ENCODE measurements at places on chromosomes 2 and 18.
A peak's percentile ranks its signal among the peaks of the same experiment; 100 is the strongest.

GRCh38 chr18:24319757-24320156 lies 77.9 kb downstream of the OSBPL1A start:
- no peak for DNase-seq

- no peak for DNase-seq
Measured at GRCh38 chr2:10504994-10505820, 57.1 kb upstream of the ODC1 start.

- peak; percentile 87 for DNase-seq
Measured at GRCh38 chr2:231713730-231714638, 5.7 kb downstream of the PTMA start.

DNA sequence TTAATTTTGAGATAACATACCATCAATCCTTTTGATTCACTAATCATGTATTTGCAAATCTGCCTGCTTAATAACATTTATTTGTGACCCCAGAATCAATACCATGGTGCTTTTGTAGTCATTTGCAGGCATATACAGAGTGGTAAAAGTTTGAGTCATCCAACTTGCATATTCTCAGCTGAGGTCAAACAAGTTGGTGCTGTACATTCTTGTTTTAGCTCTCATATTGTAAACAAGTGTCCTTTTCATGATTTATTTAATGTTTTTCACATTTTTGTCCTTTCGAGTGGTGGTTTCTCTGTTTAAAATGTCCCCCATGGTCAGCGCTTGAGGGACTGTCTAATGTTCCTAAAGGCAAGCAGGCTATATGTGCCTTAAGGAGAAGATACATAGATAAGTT lies 17.5 kb downstream of the RAB27B start:
- DNase-seq, result no peak

- DNase-seq, result no peak
Measured at GRCh38 chr2:154375579-154375931, 322.9 kb upstream of the KCNJ3 start.

GRCh38 chr2:951224-952006 lies 766 bp downstream of the SNTG2 start:
- no peak for DNase-seq

GRCh38 chr2:27735263-27735904 lies 36.1 kb upstream of the MRPL33 start:
- peak; percentile 47 for DNase-seq

GRCh38 chr2:11129598-11130449 lies 25.4 kb upstream of the SLC66A3 start:
- DNase-seq, result peak; percentile 92

DNA sequence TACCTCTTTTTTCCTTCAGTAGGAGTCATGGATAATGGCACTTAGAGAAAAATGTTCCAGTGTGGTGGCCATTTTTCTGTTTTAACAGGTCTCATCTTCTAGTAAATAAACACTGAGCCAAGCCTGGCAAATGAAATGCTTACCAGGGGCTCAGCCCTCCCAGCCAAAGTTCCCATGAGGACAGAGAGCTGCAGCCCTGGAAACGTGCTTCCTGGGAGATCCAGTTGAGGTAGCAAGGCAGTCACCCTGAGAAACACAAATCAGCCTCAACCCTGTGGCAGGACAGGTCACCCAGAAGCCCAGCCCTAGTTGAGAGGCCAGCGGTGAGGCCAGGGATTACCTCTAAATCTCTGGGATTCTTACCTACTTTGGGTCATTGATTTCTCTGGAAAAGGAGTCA lies 140.1 kb downstream of the LNPK start:
- DNase-seq, result no peak

DNA sequence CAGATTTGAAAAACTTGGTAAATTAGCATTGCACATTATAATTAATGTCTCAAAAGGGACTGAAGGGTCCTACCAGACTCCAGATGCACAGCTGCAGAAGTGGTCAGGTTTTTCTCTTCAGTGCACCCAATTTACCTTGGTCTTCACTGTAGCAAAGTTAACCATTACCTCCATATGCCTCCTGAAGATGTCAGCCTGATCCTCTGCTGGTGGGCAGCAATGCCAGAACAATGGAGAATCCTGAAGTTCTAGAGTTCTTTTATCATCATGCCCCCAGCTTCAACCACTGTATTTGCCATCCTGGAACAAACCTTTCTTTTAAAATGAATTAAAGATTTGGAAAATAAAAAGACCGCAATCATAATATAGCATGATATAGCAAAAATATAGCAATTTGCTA lies 1774.8 kb upstream of the CELF4 start:
- DNase-seq, result no peak

- no peak for DNase-seq
Measured at GRCh38 chr2:157839162-157839801, 36.8 kb downstream of the ACVR1 start.

DNA sequence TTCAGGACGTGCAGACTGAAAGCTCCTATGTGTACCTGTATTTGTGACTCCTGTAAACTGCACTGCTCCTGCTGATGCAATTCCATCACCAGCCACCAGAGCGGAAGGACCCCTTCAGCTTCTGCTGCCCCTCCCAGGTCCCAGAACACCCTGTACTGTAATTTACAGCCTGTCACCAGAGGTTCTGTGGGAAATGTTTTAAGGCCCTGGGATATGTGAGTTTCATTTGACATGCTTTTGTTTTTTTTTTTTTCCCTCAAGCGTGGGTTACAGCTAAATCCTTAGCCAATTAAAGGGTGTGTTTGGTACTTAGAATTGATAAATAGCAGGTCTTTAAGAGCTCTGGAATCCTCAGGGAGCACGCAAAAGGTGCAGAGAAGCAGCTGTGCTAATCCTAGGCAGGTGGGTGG lies 79.4 kb downstream of the KCTD1 start:
- no peak for DNase-seq

DNA sequence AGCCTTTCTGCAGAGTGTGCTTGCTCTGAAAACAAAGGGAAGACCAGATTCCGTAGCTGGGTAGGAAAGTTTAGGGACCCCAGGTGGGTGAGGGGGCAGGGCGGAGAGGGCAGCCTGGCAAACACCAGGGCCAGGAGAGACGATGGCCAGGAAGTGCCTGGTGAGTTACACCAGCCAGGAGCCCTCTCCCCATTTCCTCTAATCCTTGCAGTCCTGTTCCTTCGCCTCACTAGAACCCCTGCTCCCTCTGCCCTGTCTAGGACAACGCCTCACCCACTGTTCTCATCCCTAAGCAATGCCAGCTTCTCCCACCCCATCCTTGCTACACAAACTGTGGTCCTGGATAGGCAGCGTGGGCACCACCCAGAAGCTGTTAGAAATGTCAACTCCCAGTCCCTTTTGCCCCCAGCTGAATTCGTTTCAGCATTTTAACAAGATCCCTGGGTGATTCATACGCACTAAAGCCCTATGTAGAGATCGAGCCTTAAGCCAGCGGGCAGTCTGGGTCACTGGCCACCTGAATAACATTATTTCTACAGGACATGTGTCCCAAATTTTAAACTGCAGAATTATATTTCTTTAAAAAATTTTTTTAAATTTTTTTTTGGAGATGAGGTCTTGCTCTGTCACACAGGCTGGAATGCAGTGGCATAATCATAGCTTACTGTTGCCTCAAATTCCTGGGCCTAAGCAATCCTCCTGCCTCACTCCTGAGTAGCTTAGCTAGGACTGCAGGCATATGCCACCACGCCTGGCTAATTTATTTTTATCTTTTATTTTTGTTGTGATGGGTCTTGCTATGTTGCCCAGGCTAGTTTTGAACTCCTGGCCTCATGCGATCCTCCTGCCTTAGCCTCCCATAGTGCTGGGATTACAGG lies 10.9 kb downstream of the WIPF1 start:
- DNase-seq, result no peak

GRCh38 chr2:165475277-165476004 lies 5.9 kb downstream of the CSRNP3 start:
- DNase-seq, result no peak

- no peak for DNase-seq
Measured at GRCh38 chr18:9905401-9905922, 8.4 kb upstream of the VAPA start.

- DNase-seq, result no peak
Measured at GRCh38 chr2:29761278-29761677, 160.1 kb downstream of the ALK start.

DNA sequence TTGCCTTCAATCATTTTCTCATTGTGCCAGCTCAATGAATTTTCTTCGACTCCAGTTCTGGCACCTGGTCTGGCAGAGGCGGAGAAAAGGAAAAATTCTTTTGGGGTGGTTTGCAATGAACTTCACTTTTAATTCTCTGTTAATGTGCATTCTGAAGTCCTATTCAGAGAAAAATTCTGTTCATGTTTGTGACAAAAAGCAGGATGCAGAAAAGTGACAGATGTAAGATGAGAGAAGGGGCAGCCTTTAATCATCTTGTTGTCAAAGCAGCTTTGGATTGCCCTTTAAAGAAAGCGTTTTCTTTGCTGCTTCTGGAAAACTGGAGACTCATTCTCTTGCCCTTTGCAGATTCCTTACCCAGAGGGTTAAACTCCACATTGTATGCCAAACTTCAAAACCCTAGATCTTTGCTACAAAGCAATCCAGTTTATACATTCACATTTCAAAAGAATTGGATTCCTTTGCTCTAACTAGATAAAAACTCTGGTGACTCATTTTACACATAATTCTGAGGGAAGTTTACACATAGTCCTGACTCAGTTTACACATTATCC lies 94.6 kb upstream of the CAVIN2 start:
- no peak for DNase-seq

- no peak for DNase-seq
Measured at GRCh38 chr2:121283670-121284462, 1.1 kb downstream of the TFCP2L1 start.

GRCh38 chr2:234339501-234339900 lies 157.4 kb downstream of the ARL4C start:
- no peak for DNase-seq

GRCh38 chr2:8488001-8488738 lies 193.7 kb upstream of the ID2 start:
- peak; percentile 77 for DNase-seq

DNA sequence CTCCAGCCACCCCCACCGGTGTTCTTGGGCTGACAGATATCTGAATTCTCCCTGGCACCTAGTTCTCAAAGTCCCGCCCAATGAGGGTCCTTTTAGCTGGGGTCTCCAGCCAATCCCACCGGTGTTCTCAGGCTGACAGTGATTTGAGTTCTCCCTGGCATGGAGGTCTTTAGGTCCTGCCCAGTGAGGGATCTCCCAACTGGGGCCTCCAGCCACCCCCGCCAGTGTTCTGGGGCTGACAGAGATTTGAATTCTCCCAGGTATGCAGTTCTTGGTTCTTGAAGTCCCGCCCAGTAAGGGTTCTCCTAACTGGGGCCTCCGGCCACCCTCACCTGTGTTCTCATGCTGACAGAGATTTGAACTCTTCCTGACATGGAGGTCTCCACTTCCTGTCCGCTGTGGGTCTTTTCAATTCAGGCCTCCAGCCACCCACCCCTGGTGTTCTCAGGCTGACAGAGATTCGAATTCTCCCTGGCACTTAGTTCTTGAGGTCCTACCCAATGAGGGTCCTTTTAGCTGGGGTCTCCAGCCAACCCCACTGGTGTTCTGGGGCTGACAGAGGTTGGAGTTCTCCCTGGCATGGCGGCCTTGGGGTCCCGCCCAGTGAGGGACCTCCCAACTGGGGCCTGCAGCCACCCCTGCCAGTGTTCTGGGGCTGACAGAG lies 154.6 kb downstream of the ANKRD36 start:
- DNase-seq, result peak; percentile 1

- no peak for DNase-seq
Measured at GRCh38 chr2:120538691-120539423, 192.9 kb downstream of the INHBB start.

DNA sequence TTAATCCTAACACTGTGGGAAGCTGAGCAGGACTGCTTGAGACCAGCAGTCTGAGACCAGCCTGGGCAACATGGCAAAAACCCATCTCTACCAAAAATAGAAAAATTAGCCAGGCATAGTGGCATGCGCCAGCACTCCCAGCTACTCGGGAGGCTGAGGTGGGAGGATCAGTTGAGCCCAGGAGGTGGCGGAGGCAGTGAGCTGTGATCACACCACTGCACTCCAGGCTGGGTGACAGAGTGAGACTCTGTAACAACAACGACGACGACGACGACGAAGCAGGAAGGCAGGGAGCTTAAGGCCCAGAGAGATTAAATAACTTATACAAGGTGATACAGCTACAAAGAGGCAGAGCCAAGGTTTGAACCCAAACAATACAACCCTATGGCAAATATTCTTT lies 37.3 kb downstream of the CFAP36 start:
- no peak for DNase-seq

DNA sequence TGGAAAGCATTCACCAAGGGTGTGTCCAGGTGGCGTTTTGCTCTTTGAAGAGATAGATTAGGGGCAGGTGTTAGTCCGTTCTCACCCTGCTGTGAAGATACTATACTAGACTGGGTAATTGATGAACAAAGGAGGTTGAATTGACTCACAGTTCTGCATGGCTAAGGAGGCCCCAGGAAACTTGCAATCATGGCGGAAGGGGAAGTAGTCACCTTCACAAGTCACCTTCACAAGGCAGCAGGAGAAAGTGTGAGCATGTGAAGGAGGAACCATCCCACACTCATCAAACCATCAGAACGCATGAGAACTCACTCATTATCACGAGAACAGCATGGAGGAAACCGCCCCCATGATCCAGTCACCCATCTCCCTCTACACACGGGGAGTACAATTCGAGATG lies 135.7 kb upstream of the NFATC1 start:
- DNase-seq, result no peak

DNA sequence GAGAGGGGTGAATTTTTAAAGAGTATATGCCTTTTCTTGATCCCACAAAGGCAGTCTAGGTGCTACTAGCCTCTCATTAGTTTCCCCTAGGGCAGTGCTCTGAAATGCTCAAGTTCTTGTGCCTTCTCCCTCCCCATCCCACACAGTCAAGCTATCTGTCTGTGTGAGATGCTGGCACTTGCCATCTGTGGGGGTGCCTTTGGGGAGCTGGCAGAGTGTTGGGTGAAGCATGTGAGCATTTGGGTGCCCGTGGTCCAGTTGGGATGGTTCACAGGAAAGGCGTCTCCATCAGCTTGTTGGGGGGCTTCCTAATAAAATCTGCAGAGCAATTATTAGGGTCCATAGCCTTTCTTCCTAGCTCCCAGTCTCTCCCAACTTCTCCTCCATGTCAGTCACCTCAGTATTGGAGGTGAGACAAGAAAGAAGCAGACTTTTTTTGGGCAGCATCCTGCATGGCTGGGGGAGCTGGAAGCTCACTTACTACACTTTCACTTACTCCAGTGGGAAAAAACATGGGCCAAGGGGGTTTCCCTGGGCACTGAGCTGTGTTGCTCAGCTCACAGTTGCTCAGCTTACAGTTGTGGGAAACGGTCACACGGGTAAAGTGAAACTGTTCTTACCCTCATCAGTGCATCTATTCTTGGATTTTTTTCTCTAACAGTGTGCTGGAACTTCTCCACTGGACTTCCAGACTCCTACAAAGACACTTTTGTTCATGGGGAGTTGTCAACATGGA lies 29.3 kb downstream of the COLEC11 start:
- no peak for DNase-seq

All from CD4-positive, alpha-beta T cell treated with Interleukin-6 at 100 ng/mL for 8 hours (primary cell).